SIG-M5 (cell line): ENCODE measurements at places on chromosomes 3 and 15.

DNA sequence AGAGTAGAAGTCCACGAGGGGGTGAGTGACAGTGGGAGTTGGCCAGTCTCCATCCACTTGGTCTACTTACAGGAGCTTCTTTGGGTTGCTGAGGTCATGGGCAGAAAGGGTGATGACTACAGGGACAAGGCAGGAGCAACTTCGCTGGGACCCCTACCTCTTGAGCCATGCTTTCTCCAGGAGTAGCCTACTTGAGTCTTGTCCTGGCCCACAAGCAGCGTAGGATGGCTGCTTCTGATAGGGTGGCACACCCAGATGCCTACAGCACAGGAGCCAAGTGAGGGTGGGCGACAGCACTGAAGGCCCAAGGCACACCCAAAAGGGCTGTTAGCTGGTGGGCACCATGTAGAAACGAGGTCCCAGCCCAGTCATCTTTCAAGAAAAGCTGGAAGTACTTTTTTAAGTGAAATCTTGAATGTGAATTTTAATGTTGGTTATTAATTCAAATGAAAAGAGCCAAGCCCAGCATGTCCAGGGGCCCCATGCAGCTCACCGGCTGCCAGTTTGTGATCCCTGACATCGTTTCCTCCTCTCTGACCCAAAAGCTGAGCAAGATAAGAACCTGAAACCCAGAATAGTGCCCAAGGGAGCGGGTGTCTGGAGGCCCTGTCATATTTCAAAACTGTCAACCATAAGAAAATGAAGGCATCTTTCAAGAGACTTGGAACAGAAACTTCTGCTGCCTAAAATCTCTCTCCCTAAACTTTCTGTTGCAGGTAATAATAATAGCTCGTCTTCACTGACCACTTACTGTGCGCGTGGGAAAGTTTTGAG, 2.2 kb upstream of the CPEB1 start:
- no peak for DNase-seq

GRCh38 chr15:78415284-78415683, 22.7 kb upstream of the IREB2 start:
- DNase-seq = no peak

DNA sequence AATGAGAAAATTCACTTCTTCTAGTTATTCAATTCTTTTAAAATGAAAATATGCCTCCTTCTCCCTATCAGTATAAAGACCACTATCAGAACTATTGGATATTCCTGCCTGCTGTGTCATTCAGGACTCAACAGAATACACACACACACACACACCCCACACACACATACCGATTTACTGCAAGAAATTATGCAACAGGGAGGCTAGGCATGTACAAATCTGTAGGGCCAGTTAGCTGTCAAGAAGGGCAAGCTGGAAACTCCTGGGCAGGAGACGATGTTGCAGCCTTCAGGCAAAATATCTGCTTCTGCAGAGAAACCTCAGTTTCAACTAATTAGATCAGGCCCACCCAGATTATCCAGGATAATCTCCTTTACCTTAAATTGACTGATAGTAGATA, 13.9 kb upstream of the RYR3 start:
- DNase-seq = no peak

DNA sequence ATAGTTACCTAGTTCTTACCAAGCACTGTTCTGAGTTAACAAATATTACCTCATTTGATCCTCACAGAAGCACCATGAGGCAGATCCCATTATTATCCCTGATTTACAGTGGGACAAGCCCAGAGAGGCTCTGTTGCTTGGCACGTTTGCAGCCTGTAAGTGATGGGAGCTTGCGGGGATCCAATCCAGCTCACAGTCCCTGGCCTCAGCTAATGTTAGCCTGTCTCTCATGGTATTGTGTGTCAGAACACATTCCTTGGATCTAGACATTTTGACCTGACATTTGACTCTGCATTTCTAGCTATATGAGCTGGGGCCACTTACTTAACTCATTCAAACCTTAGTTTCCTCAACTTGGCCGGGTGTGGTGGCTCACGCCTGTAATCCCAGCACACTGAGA, 246.9 kb upstream of the LRTM1 start:
- DNase-seq = no peak

GRCh38 chr3:128707928-128708494, 18.0 kb upstream of the RAB7A start:
- DNase-seq = no peak
